ENCODE measurements at places on chromosomes 2 and 18.

- DNase-seq: no peak
Measured at GRCh38 chr18:8948471-8949149, 153.9 kb upstream of the NDUFV2 start.

DNA sequence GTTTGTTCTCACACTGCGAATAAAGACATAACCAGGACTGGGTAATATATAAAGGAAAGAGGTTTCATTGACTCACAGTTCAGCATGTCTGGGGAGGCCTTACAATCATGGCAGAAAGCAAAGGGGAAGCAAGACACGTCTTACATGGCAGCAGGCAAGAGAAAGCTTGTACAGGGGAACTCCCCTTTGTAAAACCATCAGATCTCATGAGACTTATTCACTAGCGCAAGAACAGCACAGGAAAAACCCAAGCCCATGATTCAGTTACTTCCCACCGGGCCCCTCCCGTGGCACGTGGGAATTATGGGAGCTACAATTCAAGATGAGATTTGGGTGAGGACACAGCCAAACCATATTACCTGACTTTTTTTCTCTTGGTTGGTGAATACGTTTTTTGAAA, 51.3 kb downstream of the TMEM247 start:
- DNase-seq: no peak

- no peak for DNase-seq
Measured at GRCh38 chr18:34938090-34938489, 103.1 kb upstream of the MAPRE2 start.

- no peak for DNase-seq
Measured at GRCh38 chr2:239070466-239070865, 222.6 kb downstream of the TWIST2 start.

All from hematopoietic multipotent progenitor cell treated with erythropoietin and hydrocortisone succinate and interleukin-3 and kit ligand, for 8 days (in vitro differentiated cells).